Stimulated activated CD4-positive, alpha-beta T cell treated with anti-CD3 and anti-CD28 coated beads, TNF-alpha, amount 100 ng/mL, for 24 hours (primary cell): ENCODE measurements at places on chromosomes 5 and 9.

DNA sequence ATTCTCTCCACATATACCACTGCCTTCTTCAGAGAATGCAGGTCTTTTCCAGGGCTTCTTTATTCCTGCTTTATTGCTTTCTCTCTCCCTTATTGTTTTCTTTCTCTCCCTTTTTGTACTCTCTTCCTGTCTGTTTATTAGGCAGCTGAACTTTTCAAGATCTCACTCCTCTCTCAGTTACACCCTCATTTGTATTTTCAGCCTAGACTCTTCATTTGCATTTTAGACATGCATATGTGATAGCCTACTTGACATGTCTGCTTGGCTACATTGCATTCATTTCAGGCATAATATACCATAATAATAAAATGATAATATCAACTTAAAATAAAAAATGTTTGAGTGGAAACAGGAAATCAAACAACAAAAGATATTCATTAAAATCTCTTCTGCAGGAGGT lies 377.9 kb upstream of the TNC start:
- DNase-seq = no peak

GRCh38 chr5:115246361-115246991 lies 16.2 kb downstream of the PGGT1B start:
- no peak for DNase-seq

DNA sequence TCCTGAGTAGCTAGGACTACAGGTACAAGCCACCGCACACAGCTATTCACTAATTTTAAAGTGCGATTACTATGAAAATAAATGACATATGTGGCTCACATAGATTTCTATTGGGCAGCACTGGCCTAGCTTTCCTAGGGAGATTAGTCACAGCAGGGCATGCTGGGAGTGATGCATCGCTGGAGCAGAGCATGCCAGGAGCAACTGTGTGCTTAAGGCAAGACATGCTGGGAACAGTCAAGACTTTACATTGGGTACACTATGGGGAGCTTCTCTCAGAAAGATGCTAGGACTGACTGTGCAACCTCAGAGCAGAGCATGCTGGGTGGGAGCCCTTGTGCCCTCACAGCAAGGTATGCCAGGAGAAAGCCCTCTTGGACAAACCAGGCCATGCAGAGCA lies 9.3 kb downstream of the ST6GALNAC6 start:
- DNase-seq = no peak

DNA sequence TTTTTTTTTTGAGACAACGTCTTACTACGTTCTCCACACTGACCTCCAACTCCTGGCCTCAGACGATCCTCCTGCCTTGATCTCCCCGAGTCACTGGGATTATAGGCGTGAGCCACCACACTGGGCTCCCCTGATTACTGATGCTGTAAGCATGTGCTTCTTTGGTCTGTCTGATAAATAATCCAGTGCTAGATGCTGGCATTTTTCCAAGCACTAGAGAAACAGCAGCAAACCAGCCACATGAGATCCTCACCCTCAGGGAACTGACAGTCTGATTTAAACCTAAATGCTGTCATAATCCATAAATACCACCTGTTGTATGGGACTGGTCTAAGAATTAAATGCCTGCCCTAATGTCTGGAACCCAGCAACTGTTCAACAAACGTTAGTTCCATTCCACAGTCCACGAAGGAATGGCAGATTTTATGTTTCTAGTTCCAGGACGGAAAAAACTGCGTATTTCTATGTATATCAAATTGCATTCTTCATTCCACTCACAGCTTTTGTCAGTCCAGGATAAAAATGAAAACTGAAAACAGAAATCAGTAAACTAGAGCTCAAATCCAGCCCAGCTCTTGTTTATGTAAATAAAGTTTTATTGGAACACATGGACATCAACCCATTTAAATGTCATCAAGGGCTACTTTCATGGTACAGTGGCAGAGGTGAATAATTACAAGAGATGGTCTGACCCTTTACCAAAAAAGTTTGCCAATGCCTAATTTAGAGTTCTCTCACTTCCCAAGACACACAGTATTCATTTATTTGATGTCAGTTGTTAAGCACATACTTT lies 20.1 kb downstream of the SLC35D2 start:
- no peak for DNase-seq

- no peak for DNase-seq
Measured at GRCh38 chr5:180170106-180170809, 38.8 kb downstream of the RASGEF1C start.
